ENCODE measurements at places on chromosomes 4 and X.

DNA sequence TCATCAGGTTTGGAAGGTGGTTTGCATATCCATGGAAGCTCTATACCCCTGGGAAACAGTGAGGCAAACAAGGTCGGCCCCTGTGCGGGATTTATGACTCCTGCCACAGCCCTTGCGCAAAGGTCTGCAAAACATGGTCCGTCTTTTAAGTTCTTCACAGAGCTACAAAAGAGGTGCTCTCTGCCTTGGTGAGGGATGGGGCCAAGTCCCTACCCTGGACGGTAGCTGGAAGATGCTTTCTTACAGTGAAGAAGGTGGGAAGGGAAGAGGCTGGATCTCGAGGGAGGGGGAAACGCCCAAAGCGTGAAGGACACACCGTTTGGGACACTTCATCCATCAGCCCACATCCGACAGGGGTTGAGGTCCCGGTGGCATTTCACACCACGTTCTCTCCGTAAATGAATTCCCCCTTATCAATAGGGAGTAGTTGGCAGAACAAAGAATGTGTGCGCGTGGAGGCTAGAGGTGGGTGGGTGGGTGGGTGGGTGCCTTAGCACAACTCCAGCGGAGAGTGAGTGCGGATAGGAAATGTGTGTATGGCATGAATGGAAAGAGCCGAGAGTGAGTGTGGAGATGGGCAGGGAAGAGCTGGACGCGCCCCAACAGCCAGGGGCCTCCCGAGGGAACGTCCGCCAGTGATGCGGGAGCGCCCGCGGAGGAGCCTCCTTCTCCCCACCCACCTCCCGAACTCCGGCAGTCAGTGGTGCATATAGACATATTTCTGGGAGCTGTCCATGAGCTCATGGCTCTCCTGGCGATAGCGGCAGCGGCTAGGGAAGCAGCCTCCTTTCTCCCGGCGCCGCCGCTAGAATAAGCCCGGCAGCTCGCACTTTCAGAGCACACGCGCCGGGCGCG, 68.3 kb downstream of the LARP7 start:
- DNase-seq: no peak

GRCh38 chr4:155966731-155967395, 13.2 kb upstream of the CTSO start:
- DNase-seq: no peak

DNA sequence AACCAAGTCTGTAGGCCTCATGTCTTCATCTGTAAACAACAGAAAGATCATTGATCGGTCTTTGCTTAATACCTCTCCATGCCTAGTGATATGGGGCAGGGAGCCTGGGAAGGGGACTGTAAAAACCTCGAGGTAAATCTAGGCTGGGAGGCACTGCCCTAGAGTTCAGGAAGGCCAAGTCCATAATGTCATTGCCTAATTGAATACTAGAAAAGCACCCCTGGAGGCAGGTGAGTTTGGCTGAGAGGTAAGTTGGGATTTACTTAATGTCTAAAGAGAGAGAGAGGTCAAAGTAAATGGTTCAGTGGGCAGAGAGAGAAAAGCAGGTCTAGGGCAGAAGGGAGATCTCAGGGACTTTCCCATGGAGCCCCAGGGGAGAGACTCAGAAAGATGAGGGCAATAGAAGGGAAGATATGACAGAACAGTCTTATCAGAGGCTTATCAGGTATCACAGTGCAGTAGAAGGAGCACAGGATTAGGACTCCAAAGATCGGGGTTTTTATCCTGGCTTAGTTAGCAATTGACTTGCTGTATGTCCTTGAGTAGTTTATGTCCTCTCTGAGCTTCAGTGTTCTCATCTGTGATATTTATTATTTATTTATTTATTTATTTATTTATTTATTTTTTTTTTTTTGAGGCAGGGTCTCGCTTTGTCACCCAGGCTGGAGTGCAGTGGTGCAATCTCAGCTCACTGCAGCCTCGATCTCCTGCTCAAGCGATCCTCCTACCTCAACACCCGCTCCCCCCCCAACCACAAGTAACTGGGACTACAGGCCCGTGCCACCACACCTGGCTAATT, 85.2 kb downstream of the SLC16A2 start:
- DNase-seq: no peak

DNA sequence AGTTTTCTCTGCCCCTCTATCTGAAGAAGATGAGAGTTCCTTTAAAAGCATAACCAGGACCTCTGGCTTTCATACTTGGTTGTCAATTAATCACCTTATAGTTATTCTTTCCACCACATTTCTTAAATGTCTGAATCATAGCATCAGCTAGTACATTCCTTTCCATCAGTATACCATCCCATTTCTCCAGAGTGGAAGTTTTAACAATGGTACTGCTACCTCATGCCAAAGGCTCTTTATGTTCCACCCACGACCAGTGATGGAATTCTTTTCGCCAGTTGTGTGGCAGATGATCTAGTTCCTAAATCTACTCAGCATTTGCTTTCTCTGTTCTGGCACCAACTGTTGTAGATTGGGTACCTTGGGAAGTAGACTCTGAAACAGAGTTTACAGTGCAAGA, 379.8 kb downstream of the ZNF674 start:
- no peak for DNase-seq

DNA sequence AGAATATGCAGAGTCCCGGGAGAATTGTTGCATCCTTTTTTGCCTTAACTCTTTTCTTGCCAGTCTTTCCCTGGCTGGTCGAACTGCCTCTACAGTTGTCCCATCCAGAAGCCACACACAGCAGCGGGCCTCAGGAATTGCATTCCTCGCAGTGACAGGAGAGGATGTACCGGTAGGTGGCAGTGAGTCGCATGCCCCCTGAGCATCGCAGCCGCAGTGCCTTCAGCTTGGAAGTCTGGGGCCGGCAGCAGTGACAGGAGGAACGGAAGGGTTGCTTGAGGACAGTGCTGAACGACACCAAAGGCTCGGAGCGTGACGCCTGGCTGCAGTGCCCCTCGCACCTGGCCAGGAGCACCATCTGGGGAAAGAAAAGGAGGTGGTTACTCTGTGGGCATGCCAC, 23.5 kb downstream of the NDP start:
- DNase-seq: peak; percentile 50

DNA sequence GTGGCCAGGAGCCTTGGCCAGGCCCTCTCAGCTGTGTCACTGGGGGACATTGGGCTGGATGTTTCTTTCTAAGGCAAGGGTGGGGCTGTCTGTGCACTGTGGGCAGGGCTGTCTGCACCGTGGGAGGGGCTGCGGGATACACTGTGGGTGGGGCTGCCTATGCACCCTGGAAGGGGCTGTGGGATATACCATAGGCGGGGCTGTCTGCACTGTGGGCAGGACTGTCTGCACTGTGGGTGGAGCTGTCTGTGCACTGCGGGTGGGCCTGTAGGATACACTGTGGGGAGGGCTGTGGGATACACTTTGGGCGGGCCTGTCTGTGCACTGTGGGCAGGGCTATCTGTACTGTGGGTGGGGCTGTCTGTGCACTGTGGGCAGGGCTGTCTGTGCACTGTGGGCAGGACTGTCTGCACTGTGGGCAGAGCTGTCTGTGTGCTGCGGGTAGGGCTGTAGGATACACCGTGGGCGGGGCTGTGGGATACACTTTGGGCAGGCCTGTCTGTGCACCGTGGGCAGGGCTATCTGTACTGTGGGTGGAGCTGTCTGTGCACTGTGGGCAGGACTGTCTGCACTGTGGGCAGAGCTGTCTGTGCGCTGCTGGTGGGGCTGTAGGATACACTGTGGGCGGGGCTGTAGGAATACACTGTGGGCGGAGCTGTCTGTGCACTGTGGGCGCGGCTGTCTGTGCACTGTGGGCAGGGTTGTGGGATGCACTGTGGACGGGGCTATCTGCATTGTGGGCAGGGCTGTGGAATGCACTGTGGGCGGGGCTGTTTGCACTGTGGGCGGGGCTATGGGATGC, 31.1 kb downstream of the ACOX3 start:
- no peak for DNase-seq

DNA sequence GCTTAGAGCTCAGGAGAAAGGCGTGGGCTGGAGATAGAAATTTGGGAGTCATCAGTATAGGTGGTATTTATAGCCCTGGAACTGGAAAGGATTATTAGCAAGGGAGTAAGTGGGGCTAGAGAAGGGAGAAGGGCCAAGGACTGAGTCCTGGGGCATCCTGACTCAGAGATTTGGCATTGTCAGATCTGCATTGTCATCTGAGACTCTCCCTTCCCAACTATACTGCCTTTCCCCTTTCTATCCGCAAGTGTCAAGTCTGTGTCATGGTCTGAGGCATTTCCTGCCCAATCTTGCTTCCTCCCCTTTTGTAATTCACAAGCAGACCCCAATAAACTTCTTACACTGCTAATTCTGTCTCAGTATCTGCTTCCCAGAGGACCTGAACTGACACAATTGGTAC, 24.4 kb upstream of the SLC25A43 start:
- DNase-seq: no peak
